ENCODE measurements at places on chromosomes 12 and 14.
A peak's percentile ranks its signal among the peaks of the same experiment; 100 is the strongest.

DNA sequence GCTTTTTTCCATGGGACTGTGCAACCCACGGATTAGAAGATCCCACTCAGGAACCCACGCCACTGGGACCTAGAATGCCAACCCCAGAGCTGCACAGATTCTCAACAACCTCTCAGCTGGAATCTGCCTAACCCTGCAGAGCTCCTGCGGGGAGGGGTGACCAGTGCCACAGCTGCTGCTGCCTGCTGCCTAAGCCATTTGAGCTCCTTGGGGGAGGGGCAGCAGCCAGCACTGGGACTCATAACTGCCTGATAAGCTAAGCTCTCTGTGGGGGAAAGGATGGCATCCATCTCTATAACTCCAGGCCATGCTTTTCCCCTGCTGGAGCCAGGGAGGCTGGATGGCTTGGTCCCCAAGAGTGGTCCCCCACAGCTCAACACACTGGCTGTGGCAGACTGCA, 182.8 kb downstream of the SLC5A8 start:
- no peak for DNase-seq

- DNase-seq = no peak
Measured at GRCh38 chr12:118541934-118542333, 165.6 kb downstream of the SUDS3 start.

DNA sequence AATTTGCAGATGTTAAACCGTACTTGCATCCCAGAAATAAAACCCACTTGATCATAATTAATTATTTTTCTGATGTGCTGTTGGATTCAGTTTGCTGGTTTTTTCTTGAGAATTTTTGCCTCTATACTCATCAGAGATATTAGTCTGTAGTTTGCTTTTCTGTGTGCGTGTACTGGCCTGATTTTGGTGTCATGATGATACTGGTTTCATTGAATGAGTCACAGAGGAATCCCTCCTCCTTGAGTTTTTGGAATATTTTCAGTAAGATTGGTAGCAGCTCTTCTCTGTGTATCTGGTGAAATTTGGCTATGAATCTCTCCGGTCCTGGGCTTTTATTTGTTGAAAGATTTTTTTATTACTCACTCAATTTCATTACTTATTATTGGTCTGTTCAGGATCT, 100.4 kb upstream of the PMCH start:
- no peak for DNase-seq

DNA sequence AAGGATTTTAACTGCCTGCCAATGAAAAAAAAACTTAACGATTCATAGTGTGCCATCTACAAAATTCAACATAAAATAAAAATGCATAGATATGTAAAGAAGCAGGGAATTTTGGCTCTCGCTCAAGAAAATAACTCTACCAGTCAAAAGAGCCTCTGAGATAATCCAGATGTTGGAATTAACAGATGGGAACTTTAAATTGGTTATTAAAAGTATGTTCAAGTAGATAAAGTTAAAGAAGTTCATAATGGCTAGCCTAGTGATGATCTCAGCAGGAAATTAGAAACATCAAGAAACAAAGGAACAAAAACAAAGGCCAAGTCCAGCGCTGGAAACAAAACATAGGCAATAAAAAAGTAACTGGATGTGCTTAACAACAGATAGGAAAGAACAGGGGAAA, 23.1 kb downstream of the PIK3C2G start:
- DNase-seq = no peak

GRCh38 chr14:71527838-71528237, 404.4 kb upstream of the RGS6 start:
- no peak for DNase-seq

GRCh38 chr14:79179985-79180384, 1009.8 kb downstream of the NRXN3 start:
- no peak for DNase-seq

DNA sequence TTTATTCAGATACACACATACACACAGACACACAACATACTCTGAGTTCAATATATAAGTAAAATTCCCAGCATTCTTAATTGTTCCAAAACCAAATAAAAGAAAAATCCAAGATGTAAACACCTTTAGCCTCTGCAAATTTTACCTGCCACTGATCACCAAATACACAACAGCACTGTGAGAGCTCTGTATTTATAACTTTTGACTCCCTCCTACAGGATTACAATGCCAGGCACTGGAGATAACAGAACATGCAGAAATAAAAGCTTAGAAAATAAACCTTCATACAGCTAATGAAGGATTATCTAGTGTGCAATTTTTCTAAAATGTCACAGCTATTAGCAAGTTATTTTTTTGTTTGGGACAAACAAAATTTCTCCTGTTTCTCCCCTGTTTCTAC, 85.0 kb downstream of the TAOK3 start:
- DNase-seq = no peak

DNA sequence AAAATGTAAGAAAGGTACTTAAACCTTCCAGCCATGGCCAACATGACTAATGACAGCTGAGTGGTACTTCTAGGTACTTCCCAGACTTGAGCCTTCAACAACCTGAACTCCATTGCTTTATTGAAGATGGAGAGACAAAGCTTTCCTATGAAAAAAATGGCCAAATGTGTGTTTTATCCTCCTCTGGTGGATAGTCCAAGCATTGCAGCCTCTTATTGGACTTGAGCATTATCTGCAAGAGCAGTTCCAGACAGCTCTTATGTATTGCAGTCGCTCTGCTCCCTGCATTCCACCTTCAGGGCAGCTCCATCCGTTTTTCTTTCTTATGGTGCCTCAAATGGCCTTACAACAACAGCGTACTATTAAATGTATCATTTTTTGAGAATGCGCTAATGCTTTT, 588.2 kb downstream of the NRXN3 start:
- no peak for DNase-seq

DNA sequence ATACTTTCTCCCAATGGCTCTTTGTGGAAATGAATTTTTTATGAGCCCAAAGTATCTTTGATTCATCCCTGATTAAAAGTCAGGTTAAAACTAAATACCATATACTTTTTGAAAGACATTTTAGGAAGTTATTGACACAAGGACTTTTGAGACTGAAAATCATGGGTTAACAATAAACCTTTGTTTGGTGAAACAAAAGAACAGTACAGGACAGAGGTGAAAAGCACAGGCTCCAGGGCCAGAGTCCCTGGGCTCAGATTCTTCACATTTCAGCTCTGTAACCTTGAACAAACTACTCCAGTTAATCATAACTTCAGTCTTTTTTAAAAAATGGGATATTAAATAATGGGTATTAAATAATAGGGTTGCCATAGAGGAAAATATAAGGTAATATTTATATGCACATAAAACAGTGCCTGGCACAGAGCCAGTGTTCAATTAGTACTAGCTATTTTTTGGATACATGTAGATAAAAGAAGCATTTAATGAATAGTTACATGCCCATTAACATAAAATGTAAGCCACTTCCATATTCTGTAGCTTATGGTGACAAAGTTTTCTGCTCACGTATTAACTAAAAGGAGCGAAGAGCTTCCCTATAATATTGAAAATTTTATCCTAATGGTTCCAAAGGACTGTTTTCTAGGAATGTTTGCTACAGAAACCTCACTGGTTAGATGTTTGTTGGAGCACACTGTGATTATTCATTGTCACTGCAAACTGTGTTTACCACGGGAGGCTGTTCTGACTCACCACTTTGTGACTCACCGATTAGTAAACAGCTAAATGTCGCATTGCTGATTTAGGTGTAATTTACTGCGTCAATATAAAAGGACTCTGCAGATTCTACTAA, 255.4 kb downstream of the DAD1 start:
- no peak for DNase-seq

GRCh38 chr14:92646952-92647796, 101.3 kb downstream of the LGMN start:
- DNase-seq = no peak

DNA sequence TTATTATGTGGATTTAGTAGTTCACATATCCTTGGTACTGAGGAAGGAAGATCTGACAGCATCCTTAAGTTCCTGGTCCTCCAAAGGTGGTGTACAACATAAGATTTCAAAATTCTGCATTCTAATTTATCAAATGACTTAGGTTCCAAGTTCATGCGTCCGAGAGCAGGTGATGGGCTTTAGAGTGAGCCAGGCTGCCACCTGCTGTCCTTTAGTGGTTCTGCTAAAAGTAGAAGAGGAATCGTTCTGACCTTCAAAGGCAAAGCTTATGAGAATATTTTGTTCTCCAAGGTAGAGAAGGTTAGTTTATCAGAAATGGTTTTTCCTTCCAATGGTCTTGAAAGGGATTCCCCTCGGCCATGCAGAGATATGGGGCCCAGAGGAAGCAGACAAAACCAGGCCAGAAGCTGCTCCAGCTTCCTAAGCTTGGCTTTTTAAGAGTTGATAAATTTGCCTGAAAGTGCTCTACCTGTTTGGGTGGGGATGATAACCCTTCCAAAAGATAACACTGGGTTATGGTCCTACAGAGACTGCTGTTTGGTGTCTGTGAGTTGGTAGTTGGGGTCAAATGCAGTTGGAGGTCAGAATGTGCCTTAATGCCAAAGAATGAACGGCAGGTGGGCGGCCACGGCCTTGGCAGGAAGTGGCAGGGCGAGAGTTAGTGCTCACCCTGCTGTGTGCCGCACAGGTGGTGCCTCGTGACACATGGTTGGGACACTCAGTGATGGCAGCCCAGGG, 29.1 kb upstream of the LRTM2 start:
- DNase-seq = peak; percentile 56

DNA sequence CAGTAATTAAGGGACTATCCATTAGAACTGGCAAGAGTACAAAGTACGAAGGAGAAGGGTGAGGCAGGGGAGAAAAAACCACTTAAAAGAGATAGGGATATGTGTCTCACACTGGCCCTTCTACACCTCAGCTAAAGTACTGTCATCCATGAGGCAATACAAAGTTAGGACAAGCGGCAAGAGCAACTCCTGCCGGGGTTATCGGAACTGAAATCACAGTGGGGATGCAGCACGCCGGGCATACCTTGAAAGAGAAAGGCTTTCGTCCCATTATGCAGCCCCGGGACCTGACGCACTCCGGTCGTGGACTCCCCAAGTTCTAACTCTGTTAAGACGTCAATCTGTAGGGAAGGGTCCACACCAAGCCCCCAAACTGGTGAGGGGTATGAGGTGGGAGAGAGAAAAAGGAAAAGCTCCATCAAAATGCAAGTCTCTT, 1.1 kb downstream of the NELL2 start:
- no peak for DNase-seq

DNA sequence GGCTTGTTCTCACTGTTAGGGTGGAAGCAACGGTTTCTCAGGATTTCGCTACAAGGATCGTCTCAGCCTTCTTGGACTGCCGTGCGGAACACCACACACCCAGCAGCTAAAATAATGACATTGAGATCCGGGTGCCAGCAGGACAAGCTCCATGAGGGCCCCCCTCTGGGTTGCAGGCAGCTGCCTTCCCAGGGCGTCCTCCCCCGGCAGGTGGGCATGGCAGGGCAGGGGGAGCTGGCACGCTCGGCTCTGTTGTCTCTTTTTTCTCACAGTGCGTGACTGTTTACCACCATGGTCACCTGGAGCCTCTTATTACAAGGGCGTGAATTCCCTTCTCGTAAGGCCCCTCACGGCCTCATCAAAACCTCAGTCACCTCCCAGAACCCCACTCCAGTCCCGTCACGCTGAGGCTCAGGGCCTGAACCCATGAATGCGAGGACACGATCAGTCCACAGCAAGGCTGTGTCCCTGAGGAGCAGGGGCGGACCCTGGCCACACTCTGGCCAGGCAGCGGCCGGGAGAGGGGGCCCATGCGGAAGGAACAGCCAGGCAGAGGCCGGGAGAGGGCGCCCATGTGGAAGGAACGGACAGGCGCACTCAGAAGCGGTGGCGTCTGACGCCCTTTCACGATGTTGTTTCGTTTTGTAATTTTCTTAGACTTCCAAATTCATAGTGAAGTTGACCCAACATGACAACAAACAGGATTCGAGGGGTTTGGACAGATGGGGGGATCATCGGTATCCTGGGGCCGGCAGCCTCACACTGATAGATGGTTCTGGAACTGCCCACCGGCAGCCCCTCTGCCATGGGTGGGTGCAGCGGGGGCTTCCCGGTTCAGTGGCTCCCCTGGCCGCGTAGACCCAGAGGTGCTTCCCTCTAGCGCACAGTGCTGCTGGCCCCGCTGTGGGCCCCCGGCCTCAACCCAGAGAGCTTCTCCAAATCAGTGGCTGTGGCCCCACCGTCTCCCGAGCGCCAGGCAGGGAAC, 10.0 kb downstream of the LRCOL1 start:
- no peak for DNase-seq

GRCh38 chr12:29971446-29971845, 187.7 kb upstream of the TMTC1 start:
- DNase-seq = no peak

GRCh38 chr12:132723764-132724140, 13.1 kb downstream of the PGAM5 start:
- no peak for DNase-seq

GRCh38 chr14:54094765-54095164, 138.1 kb upstream of the BMP4 start:
- DNase-seq = no peak

DNA sequence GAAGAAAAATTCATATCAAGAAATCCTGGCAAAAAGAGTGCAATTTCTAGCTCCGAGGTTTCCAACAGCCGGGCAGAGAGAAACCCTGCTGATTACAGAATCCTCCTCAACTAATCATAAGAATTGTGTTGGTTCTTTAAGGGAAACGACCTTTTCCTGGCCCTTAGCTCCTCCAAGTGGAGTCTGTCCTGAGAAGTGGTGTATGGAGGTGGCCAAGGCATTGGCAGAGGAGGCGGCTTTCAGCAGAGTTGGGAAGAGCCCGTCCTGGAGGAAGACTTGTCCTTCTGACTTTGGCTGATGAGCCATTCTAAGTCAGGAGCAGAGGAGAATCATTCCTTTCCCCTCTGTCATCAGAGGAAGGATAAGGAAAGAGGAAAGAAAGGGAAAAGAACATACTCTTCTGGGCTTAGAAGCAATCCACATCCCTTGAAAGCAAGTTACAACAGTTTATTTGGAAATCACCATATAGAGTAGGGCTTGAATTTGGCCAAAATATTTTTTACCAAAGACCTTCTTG, 46.5 kb upstream of the PTCSC3 start:
- no peak for DNase-seq
